D721Med (cell line): ENCODE measurements at places on chromosomes 1 and 21.

GRCh38 chr1:5343256-5344020 lies 648.8 kb downstream of the NPHP4 start:
- no peak for DNase-seq

DNA sequence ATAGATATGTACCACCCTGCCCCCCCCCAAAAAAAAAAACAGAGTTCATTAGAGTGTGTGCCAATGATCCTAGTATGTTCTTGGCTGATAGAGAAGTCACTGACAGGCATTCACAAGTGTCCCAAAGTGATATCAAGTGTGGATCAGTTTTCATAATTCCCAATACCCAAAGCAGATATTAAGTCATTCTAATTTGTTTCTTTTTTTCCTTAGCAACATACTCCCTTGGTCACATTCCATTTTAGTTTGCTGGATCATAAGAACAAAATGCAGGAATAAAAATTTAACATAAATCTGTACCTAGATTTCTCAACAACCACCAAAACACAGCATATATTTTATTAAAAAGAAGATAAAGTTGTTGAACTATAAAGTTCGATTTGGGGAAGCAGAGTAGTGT lies 129.8 kb upstream of the PALMD start:
- no peak for DNase-seq

- DNase-seq = no peak
These were observed 65.5 kb upstream of the DNAH14 start for GRCh38 chr1:224864006-224864405.

DNA sequence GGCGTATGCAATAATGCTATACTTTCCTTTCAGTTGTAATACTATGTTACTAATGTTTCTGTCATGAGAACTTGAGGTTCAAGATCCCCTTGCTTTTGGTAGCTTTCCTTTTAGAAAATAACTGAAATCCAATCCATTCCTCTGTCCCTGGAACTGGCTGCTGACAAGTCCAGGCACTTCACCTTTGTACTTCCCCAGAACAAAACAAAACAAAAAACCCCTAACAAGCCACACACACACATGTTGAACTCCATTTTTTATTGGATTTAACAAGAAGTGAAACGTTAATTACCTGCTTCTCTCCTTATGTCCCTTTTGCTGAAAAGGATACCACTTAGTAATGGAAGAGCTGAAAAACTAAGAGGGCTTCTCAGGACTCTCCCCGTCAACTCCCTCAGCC lies 26.1 kb upstream of the SDC3 start:
- DNase-seq = no peak

DNA sequence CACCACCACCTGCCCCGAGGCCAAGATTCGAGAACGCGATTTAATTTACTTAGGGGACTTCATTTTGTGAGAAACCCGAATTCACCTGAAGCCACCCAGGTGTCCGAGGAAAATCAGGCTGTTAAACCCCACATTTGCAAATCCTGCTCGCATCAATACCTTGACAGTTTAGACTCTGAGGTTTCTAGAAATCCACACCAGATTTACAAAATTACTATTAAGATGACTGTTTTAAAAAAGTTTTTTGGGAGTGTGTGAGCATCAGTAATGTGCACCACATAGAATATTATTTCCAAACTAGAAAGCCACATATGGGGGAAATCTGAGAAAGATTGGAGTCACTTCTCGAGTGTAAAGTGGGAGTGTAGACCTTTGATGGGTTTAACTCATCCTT lies 685 bp downstream of the RIMKLA start:
- no peak for DNase-seq

GRCh38 chr1:218575856-218576255 lies 230.7 kb downstream of the TGFB2 start:
- DNase-seq = no peak

GRCh38 chr1:208766832-208767231 lies 522.6 kb upstream of the PLXNA2 start:
- DNase-seq = no peak

- no peak for DNase-seq
These were observed 119.1 kb downstream of the USP25 start for GRCh38 chr21:15848634-15849560.

DNA sequence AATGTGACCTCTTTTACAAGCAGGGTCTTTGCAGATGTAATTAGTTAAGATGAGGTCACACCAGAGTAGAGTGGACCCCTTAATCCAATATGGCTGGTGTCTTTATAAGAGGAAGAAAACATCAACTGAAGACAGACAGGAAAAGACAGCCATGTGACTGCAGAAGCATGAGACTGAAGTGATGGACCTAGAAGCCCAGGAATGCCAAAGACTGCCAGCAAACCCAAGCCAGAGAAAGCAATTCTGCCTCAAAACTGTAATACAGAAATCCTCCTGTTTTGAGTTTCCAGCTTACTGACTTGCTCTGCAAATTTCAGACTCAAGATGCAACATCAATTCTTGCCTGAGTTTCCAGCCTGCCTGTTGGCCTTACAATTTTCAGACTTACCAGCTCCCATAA lies 17.3 kb downstream of the ENAH start:
- DNase-seq = no peak

GRCh38 chr1:200090252-200091159 lies 63.0 kb downstream of the NR5A2 start:
- no peak for DNase-seq

- DNase-seq = no peak
These were observed 121.7 kb upstream of the KIAA0040 start for GRCh38 chr1:175314300-175314699.

DNA sequence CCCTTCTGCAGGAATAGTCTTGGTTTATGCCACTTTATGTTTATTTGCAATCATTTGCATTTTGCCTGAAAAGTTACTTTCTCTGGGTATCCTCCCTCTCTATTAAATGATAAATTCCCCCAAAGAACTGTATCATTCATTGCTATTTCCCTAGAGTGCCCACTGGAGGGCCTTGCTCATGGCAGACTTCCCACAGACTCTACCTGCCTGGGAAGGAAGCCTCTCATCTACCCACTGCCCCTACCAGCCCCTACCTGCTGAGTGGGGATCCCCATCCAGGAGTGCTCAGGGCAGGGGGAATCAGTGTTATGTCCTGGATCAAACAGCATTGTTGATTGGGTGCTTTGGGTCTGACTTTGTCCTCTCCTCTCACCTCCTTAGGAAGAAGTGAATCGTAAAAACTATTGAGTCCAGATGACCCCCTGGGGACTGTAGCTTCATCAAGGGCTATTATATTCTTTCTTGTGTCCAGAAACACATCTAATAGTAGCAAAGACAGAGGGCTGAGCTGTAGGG lies 6.8 kb upstream of the LRRN2 start:
- DNase-seq = no peak

GRCh38 chr1:185720633-185721272 lies 13.4 kb upstream of the HMCN1 start:
- no peak for DNase-seq
